ENCODE measurements at places on chromosomes 16 and 17. TPM values are rescaled to one million over a fixed set of nuclear protein-coding genes. Genes with fewer than 3 reads are reported as not detected.

- ATAC-seq, result no peak
These were observed 30.6 kb upstream of the IRX3 start for GRCh38 chr16:54317101-54317611.

DNA sequence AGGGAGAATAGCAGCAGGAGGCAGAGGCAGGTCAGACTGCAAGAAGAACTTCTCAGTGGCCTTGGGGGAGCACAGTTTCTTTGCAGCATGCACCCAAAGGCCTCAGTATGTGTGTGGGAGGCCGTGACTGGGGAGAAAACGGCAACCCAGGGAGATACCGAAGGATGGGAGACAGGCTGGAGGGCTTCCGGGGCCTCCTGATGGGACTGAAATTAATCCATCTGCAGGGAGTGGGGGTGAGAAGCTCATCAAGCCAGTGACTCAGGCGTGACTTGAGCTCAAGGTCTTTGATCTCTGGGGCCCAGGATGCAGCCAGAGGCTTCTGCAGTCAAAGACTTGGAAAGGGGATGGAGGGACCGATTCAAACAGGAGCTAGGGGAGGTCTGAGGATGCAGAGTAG is 5.1 kb upstream of the C17orf113 start:
- no peak for ATAC-seq

- no peak for ATAC-seq
These were observed 1.2 kb downstream of the DEF8 start for GRCh38 chr16:89949756-89950155.

- ATAC-seq, result peak; percentile 95
These were observed 11.1 kb downstream of the TNS4 start for GRCh38 chr17:40490289-40490853.

Gene DNAJC7
- 78.9 TPM for total RNA-seq

Gene SNX20
- 0.34 TPM for total RNA-seq

Gene AIPL1
- total RNA-seq, result not detected

Gene KRTAP3-1
- not detected for total RNA-seq

Gene CES4A
- 6.3 TPM for total RNA-seq

Data from motor neuron (in vitro differentiated cells).